Activated CD8-positive, alpha-beta T cell treated with anti-CD3 and anti-CD28 coated beads for 36 hours (primary cell): ENCODE measurements at places on chromosomes 7 and 10. TPM values are rescaled to one million over a fixed set of nuclear protein-coding genes. Genes with fewer than 3 reads are reported as not detected.

DNA sequence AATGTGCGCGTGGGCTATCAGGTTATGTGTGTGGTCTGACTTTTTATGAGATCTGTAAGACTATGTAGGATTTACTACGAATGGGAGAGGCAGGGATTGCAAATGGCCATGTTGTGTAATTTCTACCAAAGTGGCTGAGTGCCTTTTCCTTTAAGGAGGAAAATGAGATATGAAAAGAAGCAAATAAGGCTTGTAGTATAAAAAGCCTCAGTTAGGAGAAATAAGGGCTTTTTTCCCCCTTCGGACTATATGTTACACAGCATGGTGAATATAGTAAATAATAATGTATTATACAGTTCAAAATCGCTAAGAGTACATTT lies 447 bp upstream of the GPAM start:
- no peak for DNase-seq

- DNase-seq: no peak
Measured at GRCh38 chr10:96072674-96073073, 29.3 kb downstream of the CCNJ start.

GRCh38 chr10:10367264-10367663 lies 650.4 kb upstream of the CELF2 start:
- DNase-seq: no peak

- no peak for DNase-seq
Measured at GRCh38 chr7:110119883-110120581, 970.9 kb upstream of the LRRN3 start.

DNA sequence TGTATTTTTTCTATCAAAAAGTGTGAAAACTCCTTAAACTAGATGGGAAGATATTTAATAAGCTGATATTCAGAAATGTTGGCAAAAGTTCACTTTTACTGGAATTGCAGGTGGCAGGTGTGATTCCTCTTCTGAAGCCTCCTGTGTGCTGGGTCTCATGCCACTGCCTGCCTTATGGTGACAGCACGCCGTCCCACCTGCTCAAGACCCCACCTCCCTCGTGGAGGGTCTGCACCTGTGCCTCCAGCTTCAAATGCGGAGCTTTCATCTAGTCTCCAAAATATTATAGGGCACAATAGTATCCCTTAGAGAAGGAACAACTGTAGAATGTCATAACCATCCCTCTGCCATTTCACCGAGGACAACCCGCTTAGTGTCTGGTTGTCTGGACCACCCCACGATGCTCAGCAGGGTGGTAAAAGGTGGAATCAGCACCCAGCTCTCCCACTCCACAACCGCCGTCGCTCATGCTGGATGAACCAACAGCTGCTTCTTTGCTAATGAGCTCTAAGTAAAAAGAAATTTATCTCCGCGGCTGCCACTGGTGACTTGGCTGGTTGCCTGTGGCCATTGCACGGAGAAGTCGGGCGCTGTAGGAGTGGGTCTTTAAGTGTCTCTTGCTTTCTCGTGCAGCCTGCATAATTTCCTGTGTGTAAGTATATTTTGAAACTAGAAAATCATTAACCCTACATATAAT lies 119.3 kb upstream of the TCERG1L start:
- no peak for DNase-seq

GRCh38 chr7:90502539-90502938 lies 33.1 kb downstream of the PTTG1IP2 start:
- no peak for DNase-seq

DNA sequence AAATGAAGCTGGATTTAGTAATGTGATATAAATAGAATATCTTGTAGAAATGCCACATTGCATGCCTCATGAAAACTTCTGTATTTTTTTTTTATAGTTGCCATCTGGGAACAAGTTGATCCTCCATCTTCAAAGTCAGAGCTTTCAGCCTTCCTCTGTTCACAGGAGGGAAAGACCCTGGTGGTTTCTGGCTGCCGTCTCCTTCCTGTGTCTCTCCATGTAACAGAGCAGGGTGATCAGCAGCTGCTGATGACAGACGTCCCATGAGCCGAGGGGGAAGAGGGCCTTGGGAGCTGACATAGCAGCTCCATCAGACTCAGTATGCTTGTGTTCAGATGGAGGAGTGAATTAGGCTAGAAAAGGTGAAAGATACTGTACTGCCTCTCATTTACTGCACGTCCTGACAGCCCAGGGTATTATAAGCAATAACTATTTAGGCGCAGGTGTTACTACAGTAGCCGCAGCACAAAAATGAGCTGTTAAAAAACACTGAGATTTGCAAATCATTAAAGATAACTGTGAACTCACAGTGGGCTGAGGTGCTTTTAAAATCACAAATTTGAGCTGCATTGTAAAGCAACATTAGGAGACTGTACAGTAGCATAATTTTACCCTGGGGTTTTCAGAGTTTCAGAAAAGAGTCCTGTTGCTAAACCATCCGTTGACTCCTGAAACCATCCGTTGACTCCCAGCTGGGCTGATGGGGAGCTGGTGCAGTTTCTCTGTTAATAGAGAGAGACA lies 103.3 kb downstream of the CFAP58 start:
- DNase-seq: peak; percentile 16

DNA sequence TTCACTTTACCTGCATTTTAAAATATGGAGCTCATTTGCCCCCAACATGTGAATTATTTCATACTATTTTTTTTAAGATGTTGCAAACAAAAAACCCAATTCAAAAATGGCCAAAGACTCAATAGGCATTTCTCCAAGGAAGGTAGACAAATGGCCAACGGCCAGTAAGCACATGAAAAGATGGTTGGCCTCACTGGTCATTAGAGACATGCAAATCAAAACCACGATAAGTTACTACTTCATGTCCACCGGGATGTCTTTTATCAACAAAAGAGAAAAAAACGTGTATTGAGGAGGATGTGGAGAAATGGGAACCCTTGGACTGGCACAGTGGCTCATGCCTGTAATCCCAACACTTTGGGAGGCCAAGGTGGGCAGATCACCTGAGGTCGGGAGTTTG lies 3.4 kb upstream of the CTBP2 start:
- no peak for DNase-seq

The PIK3AP1 gene
- 4.1 TPM for total RNA-seq

The VENTX gene
- total RNA-seq: not detected

The CREB5 gene
- 1.2 TPM for total RNA-seq
